ENCODE measurements at places on chromosomes 1 and 21.

GRCh38 chr1:63975481-63975880 is 201.7 kb downstream of the ROR1 start:
- no peak for DNase-seq

DNA sequence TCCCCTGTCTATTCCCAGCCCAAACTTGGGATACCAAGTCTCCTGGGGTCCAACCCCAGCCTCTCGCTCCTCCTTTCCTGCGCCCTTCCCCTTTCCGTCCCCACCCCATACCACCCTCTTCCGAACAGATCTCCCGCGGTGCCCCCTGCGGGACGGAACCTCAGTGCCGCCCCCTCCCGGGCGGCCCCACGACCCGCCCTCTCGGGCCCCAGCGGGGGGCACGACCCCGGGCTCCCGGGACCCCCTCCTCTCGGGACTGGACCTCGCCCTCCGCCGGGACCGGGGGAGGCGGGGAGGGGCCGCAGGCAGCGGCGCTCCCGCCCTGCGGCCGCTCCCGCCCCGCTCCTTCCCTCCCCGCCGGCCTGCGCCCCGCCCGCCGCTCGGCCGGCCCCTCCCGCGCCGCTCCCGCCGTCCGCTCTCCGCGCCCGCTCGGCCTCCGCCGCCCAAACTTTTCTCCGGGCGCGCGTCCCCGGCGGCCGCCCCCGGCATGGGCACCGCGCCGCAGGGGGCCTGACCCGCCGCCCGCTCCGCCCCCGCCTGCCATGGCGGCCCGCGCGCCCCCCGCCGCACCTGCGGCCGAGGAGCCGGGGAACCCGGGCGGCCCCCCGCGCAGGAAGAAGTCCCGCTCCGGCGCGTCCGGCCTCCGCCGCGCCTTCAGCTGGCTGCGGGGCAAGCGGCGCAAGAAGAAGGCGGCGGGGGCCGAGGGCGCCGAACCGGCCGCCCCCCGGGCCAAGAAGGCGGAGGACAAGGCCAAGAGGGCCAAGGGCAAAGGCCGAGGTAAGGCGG is 39.0 kb upstream of the SYNC start:
- DNase-seq: no peak

GRCh38 chr1:112285746-112286145 is 110.3 kb upstream of the CTTNBP2NL start:
- peak; percentile 6 for DNase-seq

DNA sequence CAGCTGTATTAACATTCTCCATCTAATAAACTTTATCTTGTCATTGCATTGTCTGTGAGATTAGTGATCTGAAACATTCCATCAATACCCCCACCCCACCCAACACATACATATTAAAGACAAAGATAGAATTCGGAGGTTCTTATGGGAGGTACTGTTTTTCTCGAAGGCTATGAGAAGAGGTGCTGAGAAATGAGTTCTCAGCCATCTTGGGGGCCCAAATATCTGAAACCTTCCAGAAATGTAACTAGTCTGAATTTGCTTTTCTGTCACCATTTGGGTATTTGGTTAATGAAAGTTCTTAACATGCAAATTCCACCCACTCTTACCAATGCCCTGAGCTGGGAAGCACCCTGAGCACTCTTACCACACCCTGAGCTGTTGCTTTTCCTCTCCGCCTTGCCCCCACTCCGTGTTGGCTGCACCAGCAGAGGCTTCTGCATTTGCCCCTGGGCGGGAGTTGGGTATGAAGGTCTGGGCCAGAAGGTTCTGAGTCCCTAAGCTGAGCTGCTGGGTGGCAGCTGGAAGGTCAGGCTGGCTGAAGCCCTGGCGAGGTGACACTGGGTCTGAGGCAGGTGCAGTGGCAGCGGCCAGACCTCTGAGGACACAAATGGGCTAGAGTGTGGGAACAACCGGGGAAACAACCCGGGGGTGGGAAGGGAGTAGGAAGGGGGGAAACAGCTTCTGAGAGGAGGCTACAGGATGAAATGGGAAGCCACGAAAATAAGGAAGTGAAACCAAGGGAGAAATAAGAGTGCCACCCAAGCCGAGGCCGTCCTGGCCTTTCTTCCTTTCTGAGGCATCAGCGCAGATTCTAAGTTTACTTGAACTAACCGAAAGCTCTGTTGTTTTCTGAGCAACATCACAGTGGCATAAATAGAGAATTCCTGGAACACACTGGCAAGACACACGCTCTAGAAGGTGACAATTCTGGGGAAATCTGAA is 26.3 kb upstream of the IER5 start:
- no peak for DNase-seq

DNA sequence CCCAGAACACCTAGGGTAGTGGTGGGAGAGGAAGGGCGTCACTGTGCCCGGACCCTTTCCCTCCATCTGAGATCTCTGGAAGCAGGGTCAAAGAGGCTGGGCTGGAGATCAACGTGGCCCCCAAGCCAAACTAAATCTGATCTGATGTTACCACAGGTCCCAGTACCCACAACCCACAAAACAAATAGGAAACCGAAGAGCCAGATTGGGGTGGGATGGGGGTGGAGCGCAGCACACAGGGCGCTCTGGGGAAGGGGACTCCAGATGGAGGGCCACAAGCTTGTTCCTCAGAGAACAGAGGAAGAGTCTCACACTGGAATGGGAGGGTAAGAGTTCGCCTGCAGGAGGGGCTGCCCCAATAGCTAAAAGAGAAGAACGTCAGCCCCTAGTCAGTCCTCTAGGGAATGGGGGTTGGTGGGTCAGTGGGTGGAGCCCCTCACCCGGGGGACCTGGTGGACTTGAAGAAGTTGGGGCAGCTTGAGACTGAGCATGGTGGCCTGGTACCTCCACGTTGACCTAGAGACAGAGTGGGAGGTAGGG is 1.5 kb downstream of the PAQR6 start:
- no peak for DNase-seq

DNA sequence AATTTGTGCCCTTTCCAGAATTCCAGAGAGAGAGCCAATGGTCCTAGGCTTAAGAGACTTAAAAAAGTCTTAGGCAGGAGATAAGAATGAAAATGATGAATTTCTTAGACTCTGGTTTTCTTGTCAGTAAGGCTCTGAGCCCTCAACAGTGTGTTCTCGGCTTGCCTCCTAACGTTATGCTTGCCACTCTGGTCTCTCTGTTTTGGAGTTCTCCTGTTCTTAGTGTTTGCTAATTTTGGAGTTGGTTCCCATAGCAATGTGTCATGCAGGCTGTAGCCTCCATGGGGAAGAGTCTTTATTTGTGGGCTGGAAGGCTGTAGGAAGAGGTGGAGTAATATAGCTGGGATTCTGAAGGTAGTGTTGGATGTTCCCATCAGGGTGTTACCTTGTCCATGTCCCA is 19.9 kb downstream of the TBX19 start:
- no peak for DNase-seq

DNA sequence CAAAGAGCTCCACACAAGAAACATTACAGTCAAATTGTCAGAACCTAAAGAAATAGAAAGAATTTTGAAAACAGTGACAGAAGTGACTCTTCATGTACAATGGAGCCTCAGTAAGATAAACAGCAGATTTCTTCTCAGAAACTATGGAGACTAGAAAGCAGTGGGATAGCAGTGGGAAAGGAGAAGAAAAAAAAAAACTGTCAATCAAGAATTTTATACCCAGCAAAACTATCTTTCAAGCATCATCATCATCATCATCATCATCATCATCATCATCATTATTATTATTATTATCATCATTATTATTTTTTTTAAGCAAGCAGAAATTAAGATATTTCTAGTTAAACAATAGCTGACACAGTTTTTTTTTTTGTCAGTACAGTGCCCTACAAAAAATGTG is 24.2 kb downstream of the CEP170 start:
- DNase-seq: no peak

DNA sequence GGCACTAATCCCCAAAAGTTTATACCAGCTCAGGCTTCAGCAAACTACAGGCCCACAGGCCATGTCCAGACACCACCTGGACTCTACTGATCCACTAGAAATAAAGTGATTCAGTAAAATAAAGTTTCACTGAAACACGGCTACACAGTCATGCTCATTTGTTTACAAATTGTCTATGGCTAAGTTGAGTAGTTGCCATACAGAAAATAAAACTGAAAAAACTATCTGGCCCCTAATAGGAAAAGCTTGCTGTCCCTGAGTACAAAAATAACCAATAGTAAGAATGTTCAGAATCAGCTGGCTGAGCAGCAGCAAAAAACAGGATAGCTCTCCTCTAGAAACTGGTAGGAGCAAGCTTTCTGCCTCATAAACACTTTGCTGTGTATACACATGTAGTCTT is 221.5 kb downstream of the RERE start:
- DNase-seq: no peak

- no peak for DNase-seq
Measured at GRCh38 chr1:96845464-96845863, 123.9 kb downstream of the PTBP2 start.

GRCh38 chr21:27061770-27062169 is 94.9 kb upstream of the ADAMTS5 start:
- DNase-seq: no peak

DNA sequence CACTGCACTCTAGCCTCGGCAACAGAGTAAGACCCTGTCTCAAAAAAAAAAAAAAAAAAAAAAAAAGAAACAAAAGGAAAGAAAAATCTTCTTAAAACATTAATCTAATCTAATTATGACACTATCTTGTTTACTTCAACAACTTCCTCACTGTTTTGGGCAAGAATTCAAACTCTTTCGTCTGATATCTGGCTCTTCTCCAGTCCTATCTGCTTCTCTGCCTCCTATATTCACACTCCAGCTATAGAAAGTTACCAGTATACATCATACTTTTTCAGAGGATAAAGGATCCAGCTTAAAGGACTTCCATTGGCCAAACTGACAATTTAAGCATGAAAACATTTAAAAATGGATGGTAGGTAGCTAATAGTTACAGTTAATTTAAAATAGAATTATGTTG is 47.3 kb downstream of the EIF2B3 start:
- DNase-seq: no peak

- DNase-seq: no peak
Measured at GRCh38 chr1:53513846-53514245, 54.6 kb downstream of the DMRTB1 start.
